ENCODE measurements at places on chromosomes 7 and 10. TPM values are rescaled to one million over a fixed set of nuclear protein-coding genes. Genes with fewer than 3 reads are reported as not detected.

C10orf88 gene
- 15.9 TPM for total RNA-seq

OPTN gene
- total RNA-seq, result 70.8 TPM

AMPH gene
- total RNA-seq, result not detected

DNA sequence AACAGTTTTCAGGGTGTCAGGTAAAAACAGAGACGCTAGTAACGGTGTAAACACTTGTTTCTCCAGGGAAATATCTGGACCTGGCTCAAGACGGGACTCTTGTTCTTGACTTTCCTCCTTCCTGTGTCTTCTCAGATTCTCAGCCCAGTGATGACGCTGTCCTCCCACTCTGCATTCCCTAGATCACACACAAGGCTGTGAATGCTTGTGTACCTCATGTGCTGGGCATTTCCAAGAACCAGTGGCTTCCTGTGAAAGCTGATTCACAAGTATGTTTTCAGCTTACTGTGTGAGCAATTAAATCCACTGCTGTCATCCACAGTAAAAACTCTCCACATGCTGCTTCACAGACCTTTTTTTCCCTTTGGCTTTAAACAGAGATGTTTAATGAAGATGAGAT is 193.8 kb upstream of the DPP6 start:
- no peak for DNase-seq

CRHR2 gene
- not detected for total RNA-seq

SFRP4 gene
- not detected for total RNA-seq

KCNIP2 gene
- total RNA-seq, result under 0.01 TPM

DNA sequence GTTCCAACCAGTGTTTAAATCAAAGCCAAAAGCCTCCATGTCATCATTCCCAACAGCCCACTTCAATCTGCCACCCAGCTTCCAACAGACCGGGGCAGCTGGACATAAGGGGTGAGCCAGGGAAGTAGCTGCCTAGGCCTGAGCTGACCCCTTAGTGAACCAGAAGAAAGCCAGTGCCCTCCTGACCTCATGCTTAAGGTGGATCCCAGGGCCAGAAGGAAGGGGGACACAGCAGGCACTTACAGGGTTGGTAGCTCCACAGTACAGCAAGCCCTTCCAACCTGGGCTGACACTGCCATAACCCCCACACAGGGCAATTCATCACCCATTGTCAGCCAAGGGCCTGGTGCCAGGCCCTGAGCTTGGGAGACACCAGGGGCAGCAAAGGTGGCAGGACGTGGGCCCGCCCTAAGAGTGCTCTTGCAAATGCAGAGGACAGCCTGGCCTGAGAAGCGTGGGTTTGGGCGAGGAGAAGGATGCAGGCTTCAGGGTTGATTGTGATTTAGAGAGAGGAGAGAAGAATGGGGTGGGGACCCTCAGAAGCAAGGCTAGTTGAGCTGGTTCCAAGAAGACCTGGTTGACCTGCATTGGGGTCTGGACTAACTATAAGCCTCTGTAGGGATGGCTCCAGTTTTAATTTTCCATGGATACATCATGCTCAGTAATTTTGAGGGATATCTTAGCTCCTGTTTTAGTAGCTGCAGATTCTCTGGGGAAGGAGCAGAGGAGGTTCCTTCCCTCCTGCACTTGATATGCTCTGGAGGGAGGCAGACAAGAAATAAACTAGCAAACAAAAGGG is 3.1 kb upstream of the CYP26A1 start:
- DNase-seq, result no peak

- no peak for DNase-seq
Observed at GRCh38 chr7:142104550-142105527, 6.7 kb upstream of the MGAM2 start.

- DNase-seq, result no peak
Observed at GRCh38 chr7:44652535-44652934, 46.1 kb downstream of the OGDH start.

DNA sequence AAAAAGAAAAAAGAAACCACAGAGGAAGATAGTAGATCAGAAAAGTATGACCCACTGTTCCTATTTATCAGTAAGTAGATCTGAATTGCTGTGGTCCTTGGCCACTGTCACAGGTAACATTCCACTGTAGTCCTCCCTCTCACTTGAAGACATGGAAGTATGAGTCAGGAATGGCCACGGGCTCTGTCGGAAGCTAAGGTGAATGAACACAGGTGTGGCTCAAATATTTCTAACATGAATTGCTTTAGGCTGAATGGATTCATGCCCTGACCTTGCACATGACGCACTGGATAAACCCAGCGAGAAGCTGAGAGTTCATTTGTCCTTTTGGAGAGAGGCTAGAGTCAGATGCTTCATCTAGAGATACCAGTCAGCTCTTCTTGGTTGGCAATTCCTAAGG is 224.5 kb upstream of the SP8 start:
- no peak for DNase-seq
